Fibroblast of the conjunctiva (primary cell): ENCODE measurements at places on chromosomes 11 and 22.
A peak's percentile ranks its signal among the peaks of the same experiment; 100 is the strongest.

DNA sequence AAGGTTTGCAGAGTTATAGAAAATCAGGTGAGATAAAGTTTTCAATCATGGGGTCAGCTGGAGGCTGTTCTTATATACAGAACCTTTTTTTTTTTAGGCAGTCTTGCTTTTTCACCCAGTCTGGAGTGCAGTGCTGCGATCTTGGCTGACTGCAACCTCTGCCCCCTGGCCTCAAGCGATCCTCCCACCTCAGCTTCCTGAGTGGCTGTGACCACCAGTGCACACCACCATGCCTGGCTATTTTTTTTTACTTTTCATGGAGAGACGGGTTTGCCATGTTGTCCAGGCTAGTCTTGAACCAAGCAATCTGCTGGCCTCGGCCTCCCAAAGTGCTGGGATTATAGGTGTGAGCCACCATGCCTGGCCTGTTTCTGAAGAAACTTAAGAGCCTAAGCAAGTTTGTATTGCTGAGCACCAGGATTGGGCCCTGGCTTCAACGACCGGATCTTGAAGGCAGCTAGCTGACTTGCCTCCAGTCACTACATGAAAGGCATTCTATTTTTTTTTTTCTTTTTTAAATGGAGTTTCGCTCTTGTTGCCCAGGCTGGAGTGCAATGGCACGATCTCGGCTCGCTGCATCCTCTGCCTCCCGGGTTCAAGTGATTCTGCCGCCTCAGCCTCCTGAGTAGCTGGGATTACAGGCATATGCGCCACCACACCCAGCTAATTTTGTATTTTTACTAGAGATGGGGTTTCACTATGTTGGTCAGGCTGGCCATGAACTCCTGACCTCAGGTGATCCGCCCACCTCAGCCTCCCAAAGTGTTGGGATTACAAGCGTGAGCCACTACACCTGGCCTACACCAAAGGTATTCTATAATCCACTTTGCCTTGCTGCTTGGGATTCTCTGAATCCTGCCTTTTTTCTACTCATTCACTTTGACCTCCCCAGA is 7.6 kb downstream of the XBP1 start:
- no peak for DNase-seq

- no peak for DNase-seq
These were observed 465.0 kb downstream of the GUCY1A2 start for GRCh38 chr11:106553304-106553703.

DNA sequence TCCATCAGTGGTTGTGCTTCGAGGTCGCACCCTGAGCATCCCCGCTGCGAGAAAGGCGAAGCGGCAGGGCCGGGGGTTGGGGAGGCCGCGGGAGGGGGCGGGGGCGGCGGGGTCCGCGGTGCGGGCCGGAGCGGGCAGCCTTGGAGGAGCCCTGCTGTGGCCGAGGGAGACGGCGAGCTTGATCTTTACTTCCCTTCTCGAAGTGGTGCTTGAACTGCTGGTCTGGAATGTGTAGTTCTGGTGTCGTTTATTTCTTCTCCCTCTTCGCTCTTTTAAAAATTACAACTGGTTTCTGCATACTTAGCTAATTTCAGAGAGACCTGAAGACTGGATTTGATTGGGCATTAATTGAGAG is 1.1 kb downstream of the APLP2 start:
- no peak for DNase-seq

- DNase-seq: no peak
These were observed 914 bp upstream of the PRDM11 start for GRCh38 chr11:45145379-45146071.

DNA sequence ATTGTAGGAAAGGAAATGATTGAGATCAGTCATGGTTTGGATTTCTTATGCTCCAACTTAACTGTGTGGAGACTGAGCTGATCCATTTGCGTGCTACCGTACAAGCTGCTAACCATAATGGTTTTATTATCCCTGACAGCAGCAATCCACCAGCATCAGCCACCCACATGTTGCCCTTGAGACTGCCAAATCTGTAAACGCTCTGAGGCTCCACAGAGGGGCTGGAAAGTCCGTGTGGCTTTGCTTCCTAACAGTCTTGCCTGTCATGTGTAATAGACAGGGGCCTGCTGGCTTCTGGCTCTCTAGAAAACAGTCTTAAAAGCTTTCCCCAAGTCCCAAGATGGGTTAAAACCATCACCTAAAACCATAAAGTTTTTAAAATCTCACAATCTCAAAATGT is 30.1 kb downstream of the ATG16L2 start:
- no peak for DNase-seq

GRCh38 chr11:116840746-116841296 is 3.4 kb upstream of the APOA1 start:
- no peak for DNase-seq

DNA sequence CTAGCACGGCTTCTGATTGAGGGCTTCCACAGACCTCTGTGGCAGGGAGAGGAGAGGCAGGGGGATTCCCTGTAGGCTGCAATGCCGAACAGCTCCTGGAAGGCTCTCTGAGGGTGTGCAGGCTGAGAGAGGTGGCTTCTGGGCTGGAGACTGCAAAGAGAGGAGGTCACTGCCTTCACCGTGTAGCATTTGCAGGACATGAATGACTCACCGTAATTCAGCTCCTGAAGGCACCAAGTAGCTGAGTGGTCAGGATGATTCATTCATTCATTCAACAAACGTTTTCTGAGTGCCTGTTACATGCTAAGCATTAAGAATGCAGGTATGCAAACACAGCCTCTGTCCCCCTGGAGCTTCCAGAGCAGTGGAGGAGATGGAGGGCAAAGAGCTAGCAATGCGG is 18.0 kb upstream of the EIF3D start:
- no peak for DNase-seq

GRCh38 chr11:129538323-129538722 is 162.7 kb downstream of the BARX2 start:
- no peak for DNase-seq

DNA sequence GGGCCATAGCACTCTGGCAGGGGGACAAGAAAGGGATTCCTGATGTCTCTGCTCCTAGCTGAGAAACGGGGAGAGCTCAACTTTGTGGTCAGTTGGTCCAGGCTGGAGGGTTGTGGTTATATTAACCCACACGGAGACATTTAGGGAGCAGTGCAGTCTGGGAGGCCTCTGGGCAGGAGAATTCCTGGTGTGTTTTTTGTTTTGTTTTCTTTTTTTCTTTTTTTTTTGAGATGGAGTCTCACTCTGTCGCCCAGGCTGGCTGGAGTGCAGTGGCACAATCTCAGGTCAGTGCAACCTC is 88.0 kb upstream of the SHISAL1 start:
- no peak for DNase-seq

DNA sequence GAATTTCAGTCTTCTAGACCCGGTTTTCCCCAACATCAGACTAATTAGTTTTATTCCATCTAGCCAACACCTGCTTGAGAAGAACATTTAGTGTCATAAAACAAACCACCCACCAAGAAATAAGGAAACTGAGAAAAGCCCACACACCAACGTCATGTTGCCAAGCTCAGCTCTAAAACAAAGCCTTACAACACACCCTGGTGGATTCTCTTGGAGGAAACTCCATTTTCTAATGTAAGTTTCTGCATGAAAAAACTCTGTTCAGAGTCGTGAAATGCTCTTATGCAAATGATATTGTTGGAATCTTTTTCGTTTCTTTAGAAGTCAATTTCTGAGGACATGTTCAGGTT is 105.0 kb upstream of the RAG2 start:
- DNase-seq: no peak

DNA sequence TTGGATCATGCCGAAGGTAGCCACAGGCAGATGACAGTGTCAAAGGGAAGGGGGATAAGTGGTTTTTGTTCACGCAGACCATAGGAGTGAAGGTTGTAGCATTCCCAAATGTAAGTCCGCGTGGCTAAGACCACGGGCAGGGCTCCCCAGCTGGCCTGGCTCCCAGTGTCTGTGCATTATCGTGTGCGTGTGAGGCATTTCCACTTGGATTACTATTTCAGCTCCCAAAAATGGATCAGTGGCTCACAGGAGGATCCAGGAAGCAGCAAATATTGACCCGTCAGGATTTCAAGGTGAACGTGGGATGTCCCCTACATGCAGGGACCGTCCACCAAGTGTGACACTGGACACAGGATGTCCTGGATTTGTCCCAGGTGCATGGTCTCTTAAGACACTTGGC is 10.6 kb downstream of the CDKN1C start:
- no peak for DNase-seq

DNA sequence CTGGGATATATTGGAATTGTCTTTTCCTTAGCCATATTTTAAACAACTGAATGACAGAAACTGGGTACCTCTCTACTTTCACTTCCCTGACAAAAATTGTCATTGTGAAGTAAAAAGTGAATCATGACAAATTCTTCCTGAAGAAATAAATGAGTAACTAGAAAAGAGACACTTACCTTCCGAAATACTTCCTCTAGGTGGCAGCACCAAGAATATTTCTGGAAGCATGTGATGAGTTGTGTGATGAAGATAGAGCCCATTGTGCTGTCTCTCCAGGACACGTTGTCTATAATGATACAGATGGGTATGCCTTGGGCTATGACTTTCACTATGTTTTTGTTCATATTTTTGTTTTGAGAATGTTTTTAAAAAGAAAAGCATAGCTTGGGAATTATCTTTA is 21.5 kb downstream of the CASP4 start:
- peak; percentile 35 for DNase-seq

GRCh38 chr11:76724171-76724768 is 53.7 kb upstream of the LRRC32 start:
- DNase-seq: no peak

DNA sequence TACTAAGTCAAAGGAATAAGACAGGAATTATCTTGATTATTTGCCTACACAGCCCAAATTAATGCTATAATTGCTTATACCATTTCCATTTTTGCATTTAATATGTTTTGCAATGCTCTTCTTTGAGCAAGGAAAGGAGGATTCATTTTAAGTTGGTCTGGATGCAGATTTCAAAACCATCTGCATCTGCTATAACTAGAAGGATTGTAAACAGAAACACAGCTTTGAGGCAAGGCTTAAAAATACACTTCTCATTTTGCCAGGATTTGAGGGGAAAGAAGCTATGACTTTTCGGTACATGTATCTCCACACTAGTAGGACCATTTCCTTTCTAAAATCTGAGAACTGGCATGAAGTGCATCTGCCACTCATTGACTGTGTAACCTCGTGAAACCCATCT is 95.9 kb upstream of the MTNR1B start:
- no peak for DNase-seq

- DNase-seq: no peak
These were observed 22.8 kb downstream of the OTUB1 start for GRCh38 chr11:64008914-64009633.

- no peak for DNase-seq
These were observed 8.0 kb downstream of the NAGA start for GRCh38 chr22:42062506-42063170.

GRCh38 chr11:117037975-117038350 is 60.3 kb downstream of the SIK3 start:
- no peak for DNase-seq

DNA sequence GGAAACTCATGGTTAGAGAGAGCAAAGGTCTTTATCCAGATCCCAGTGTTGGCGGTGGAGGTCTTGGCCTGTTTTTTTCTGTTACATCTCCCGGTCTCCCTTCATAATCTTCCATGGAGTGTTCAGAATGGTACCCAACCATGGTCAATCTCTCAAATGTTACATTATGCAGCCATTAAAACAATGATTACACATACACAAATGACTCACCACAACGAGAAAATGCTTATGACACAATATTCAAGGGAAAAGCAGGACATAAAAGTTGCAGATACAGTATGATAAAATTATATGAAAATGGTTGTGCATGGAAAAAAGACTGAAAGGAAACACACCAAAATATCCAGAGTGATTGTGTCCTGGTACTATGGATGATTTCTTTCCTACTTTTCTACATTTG is 17.8 kb upstream of the CSNK1E start:
- DNase-seq: no peak

GRCh38 chr22:50526834-50527801 is 1.7 kb upstream of the SCO2 start:
- DNase-seq: peak; percentile 44

GRCh38 chr11:70454197-70454767 is 56.0 kb downstream of the CTTN start:
- no peak for DNase-seq

DNA sequence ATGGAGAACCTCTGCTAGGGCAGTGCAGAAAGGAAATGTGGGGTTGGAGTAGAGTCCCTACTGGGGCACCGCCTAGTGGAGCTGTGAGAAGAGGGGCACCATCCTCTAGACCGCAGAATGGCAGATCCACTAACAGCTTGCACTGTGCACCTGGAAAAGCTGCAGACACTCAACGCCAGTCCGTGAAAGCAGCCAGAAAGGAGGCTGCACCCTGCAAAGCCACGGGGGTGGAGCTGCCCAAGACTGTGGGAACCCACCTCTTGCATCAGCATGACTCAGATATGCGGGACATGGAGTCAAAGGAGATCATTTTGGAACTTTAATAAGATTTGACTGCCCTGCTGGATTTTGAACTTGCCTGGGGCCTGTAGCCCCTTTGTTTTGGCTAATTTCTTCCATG is 8.7 kb downstream of the TSKU start:
- peak; percentile 60 for DNase-seq

- DNase-seq: peak; percentile 68
These were observed 47.2 kb downstream of the PIWIL3 start for GRCh38 chr22:24727218-24727851.

DNA sequence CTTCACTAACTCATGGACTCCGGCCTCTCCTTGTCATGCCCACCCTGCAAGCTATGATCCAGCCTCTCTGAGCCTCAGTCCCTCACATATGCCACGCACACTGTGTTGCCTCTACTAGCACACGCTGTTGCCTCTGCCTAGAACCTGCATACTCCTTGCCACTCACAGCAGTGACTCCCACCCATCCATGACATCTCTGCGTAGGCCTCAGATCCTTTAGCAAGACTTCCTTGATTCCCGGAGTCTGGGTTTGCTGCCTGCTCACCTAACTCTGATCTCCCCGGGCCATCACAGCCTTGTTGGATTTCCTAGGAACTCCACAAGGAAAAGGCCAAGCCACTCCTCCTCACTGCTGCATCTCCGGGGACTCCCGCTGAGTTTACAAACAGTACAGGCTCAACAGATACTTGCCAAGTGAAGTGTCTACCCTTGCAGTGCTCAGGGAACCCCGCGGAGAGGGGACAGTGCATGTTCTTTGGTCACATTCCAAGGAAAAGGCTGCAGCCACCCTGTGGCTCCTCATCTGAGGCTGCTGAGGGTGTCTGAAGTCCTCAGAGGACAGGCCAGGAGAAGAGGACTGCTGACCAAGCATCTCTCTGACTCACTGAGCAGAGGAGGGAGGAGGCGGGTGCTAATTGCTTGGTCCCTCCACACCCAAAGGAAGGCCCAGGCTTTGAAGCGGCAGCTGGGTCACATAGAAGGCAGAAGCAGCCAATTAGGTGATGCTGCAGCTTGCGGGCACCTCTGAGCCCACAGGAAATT is 42.4 kb upstream of the NAV2 start:
- no peak for DNase-seq
